ENCODE measurements at places on chromosomes 6 and 20. TPM values are rescaled to one million over a fixed set of nuclear protein-coding genes. Genes with fewer than 3 reads are reported as not detected.
A peak's percentile ranks its signal among the peaks of the same experiment; 100 is the strongest.

The SYTL3 gene
- 6.4 TPM for total RNA-seq

The SLC22A7 gene
- not detected for total RNA-seq

The CALHM6 gene
- 3.3 TPM for total RNA-seq

The NRM gene
- not detected for total RNA-seq

The SOX18 gene
- 5.1 TPM for total RNA-seq

The TNNC2 gene
- not detected for total RNA-seq

The NHLRC1 gene
- total RNA-seq, result not detected

The PRDM13 gene
- not detected for total RNA-seq

GRCh38 chr6:143370812-143371370 is 79.6 kb downstream of the ADAT2 start:
- H3K4me3 ChIP-seq, result no peak overlapping the region
- H3K4me1 ChIP-seq, result no peaks in the 10 kb centered on the region
- no peak for DNase-seq
- H3K27me3 ChIP-seq, result no peaks in the 10 kb centered on the region
- H3K27ac ChIP-seq, result no peak overlapping the region

GRCh38 chr6:155493026-155493693 is 37.5 kb upstream of the NOX3 start:
- no peaks in the 10 kb centered on the region for H3K36me3 ChIP-seq
- H3K4me1 ChIP-seq, result no peaks in the 10 kb centered on the region
- DNase-seq, result no peak
- no peaks in the 10 kb centered on the region for H3K27me3 ChIP-seq
- peak overlapping the region; percentile 63 for H3K27ac ChIP-seq
- H3K4me3 ChIP-seq, result no peak overlapping the region

- no peaks in the 10 kb centered on the region for H3K36me3 ChIP-seq
- peak overlapping the region; percentile 88 for H3K27ac ChIP-seq
- no peak overlapping the region for H3K4me3 ChIP-seq
- DNase-seq, result no peak
- peaks cover 35% of the 10 kb centered on the region for H3K27me3 ChIP-seq
Observed at GRCh38 chr6:7545316-7546019, 4.0 kb downstream of the DSP start.

DNA sequence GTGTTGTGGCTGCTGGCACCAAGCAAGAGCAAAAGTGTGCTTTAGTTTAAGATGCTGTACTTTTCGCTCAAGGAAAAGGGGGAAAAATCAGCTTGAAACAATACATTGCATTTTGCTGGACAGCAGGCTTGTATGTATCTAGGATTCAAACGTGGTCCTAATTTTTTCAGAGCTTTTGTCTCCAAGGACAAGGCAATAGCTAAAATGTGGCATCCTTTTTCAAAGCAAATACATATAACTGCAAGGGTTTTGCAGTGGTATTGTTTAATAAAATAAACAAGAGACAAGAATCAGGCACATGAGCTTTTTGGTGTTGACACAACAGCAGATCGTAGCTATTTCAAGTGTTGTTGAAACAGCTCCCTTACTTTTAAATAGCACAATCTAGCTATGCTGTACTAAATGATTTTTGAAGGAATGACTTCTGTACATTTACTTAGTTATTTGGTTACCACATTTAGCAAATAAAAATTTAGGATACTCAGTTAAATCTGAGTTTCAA is 137.0 kb upstream of the HEY2 start:
- H3K27ac ChIP-seq, result no peak overlapping the region
- no peaks in the 10 kb centered on the region for H3K27me3 ChIP-seq
- no peak for DNase-seq
- no peaks in the 10 kb centered on the region for H3K36me3 ChIP-seq
- H3K4me1 ChIP-seq, result no peaks in the 10 kb centered on the region
- no peak overlapping the region for H3K4me3 ChIP-seq

DNA sequence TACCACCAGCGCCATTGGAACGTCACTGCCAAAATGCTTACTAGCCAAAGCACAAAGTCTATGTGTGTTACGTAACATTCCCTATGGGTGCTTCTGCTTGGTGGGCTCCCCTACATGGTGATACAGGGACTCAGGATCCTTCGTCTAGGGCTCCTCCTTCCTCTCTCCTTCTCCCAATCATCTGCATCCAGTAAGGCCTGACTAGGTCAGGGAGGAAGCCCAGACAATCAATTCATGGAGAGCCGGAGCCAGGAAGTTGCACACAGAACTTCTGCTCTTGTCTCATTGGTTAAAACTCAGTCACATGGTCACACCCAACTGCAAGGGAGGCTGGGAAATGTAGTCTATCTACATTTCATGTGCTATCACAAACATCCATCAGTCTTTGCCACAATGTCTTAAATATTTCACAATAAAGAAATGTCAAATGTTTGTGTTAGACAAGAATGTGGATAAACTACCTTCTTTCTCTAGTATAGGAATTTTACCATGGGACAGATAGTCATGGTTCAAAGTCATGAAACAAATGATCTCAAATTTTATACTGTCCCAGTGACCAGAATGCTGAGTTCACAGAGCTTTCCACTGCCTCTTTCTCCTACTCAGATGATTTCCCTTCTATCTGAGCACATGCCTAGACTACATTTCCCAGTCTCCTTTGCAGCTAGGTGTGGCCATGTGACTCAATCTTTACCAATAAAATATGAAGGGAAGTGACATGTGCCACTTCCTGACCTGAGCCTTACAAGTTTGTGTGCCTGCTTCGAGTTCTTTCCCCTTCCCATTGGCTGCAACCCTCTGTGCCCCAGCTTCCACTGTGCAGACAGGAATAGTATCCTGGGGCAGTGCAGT is 9.3 kb upstream of the KCNK15 start:
- peak; percentile 44 for DNase-seq
- H3K36me3 ChIP-seq, result no peaks in the 10 kb centered on the region
- no peaks in the 10 kb centered on the region for H3K27me3 ChIP-seq
- no peak overlapping the region for H3K4me3 ChIP-seq

- H3K4me1 ChIP-seq, result no peaks in the 10 kb centered on the region
- DNase-seq, result no peak
- H3K4me3 ChIP-seq, result no peak overlapping the region
- H3K27ac ChIP-seq, result no peak overlapping the region
- H3K27me3 ChIP-seq, result no peaks in the 10 kb centered on the region
Observed at GRCh38 chr6:124066946-124067552, 263.4 kb downstream of the NKAIN2 start.

- peak overlapping the region; percentile 11 for H3K27ac ChIP-seq
- H3K4me1 ChIP-seq, result peaks cover 17% of the 10 kb centered on the region
- H3K4me3 ChIP-seq, result no peak overlapping the region
- H3K27me3 ChIP-seq, result no peaks in the 10 kb centered on the region
Observed at GRCh38 chr6:6661684-6662083, 73.2 kb downstream of the LY86 start.

DNA sequence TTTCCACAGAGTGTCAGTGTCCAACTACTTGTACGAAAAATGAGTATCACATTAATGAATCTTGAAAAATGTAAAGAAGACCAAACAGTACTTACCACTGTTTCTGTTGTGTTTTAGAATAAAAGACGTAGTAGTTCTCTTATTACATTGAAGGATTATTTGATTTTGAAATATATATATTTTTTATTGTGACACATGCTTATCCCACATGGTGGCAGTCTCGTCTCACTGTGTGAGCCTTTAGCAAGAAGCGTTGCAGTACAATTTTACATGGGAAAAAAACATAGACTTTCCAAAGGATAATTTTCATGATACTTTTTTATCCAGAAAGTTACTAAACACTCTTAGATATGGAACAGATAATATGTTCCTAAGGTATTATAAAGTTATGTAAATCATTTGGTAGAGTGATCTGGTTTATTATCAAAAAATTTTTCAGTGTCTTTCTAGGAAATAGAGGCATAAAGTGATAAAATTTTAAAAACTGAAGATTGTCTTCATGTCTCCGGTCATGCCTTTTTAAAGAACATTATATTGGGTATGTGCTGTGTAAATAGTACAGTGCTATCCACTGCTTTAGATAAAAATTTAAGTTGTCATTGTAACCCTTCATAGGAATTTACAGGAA is 117.5 kb upstream of the SAMD5 start:
- no peaks in the 10 kb centered on the region for H3K27me3 ChIP-seq
- no peak overlapping the region for H3K4me3 ChIP-seq
- H3K27ac ChIP-seq, result no peak overlapping the region
- no peak for DNase-seq
- no peaks in the 10 kb centered on the region for H3K4me1 ChIP-seq
- H3K36me3 ChIP-seq, result no peaks in the 10 kb centered on the region

GRCh38 chr20:63081351-63081750 is 74.6 kb upstream of the BHLHE23 start:
- no peak for DNase-seq
- H3K27ac ChIP-seq, result no peak overlapping the region
- no peak overlapping the region for H3K4me3 ChIP-seq
- H3K36me3 ChIP-seq, result no peaks in the 10 kb centered on the region
- peaks cover 45% of the 10 kb centered on the region for H3K27me3 ChIP-seq
- H3K4me1 ChIP-seq, result no peaks in the 10 kb centered on the region

DNA sequence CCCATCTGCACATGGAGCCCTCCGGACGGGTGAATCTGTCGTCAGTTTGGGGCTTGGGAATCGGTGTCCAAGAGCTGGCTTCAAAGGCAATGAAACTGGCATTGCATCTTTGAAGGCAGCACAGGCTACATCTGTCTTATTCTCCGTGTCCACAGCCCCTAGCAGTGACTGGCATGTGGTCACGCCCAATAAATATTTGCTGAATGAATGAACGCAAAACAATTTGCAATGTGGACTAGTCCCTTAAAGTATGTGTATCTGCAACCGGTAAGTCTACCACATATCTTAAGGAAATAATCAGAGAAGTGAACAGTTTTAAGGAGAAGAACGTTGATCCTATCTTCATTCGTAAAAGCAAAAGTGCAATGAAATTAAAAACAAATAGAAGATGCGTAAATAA is 8.0 kb upstream of the PMEPA1 start:
- H3K4me3 ChIP-seq, result no peak overlapping the region
- no peaks in the 10 kb centered on the region for H3K36me3 ChIP-seq
- H3K27me3 ChIP-seq, result no peaks in the 10 kb centered on the region
- no peaks in the 10 kb centered on the region for H3K4me1 ChIP-seq
- DNase-seq, result no peak
- no peak overlapping the region for H3K27ac ChIP-seq

DNA sequence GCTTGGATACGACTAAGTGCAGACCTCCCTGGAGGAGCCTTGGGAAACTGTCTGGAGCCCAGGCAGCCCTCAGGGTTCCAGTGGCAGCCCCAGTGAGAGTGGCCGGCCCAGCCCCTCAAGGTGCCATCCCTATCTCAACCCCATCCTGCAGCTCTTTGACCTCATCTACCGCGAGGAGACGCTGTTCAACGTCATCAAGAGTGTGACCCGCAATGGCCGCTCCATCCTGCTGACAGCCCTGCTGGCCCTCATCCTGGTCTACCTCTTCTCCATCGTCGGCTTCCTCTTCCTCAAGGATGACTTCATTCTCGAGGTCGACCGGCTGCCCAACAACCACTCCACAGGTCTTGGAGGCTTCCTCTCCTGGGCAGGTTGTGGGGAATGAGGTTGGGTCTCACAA is 20.7 kb downstream of the UQCC2 start:
- H3K4me1 ChIP-seq, result no peaks in the 10 kb centered on the region
- H3K27me3 ChIP-seq, result no peaks in the 10 kb centered on the region
- no peak overlapping the region for H3K4me3 ChIP-seq
- no peak overlapping the region for H3K27ac ChIP-seq

- H3K4me1 ChIP-seq, result no peaks in the 10 kb centered on the region
- no peak for DNase-seq
- no peak overlapping the region for H3K4me3 ChIP-seq
- H3K27ac ChIP-seq, result no peak overlapping the region
Observed at GRCh38 chr20:52446421-52447224, 255.0 kb upstream of the ZFP64 start.

GRCh38 chr6:150322466-150322871 is 46.3 kb upstream of the IYD start:
- no peak overlapping the region for H3K4me3 ChIP-seq
- no peaks in the 10 kb centered on the region for H3K4me1 ChIP-seq
- H3K27ac ChIP-seq, result no peak overlapping the region
- no peaks in the 10 kb centered on the region for H3K36me3 ChIP-seq
- no peaks in the 10 kb centered on the region for H3K27me3 ChIP-seq

DNA sequence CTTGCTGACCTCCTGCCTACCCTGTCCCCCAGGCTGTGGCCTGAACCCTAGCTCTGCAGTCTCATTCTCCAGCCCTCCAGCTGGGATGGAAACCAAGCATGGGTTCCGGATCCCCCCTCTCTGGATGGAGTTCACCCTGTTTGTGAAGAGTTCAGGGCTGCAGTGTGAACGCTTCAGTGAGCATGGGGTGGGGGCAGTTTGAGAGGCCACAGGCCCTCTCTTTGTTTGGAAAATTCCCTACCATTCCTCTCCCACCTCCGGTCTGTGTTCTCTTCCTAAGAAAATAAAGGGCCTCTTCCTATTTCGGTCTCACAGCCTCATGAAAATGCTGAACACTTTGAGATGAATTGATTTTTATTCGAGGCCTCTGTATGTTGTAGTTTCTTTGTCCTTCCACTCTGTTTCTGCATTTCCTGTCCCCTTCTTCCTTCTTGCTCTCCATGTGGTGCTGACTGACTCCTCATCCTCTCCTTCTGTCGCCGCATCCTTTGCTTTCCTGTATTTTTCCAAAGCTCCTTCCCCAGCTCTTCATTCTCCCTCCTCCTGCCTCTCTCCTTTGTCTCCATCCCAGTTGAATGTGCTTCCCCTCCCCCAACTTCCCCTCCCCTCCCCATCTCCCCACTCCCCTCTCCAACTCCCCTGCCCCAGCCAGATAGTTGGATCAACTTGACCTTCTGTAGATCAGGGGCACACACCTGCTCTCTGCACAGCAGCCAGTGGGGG is 2.4 kb upstream of the KCNK5 start:
- peaks cover 12% of the 10 kb centered on the region for H3K27me3 ChIP-seq
- no peak overlapping the region for H3K27ac ChIP-seq
- H3K36me3 ChIP-seq, result no peaks in the 10 kb centered on the region
- H3K4me1 ChIP-seq, result peaks cover 24% of the 10 kb centered on the region
- DNase-seq, result no peak
- no peak overlapping the region for H3K4me3 ChIP-seq

DNA sequence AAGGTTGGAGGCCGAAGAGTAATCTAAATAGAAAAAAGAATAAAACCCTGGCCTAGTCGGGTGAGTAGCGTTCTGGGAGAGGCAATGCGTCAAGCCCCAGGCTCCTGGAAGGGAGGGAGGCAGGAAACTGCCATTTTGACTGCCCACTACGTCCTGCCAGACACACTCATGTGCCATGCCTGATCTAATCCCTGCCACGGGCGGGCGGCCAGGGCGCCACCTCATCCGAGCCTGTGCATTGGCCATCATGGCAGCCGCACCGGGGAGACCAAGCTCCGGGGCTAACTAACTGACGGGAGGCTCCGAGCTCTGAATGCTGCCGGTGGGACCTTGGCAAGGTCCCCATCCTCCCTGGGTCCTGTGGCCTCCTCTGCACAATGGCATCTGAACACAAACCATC is 68.8 kb downstream of the INSM1 start:
- no peak overlapping the region for H3K27ac ChIP-seq
- no peaks in the 10 kb centered on the region for H3K36me3 ChIP-seq
- no peak for DNase-seq
- H3K4me3 ChIP-seq, result no peak overlapping the region
- no peaks in the 10 kb centered on the region for H3K27me3 ChIP-seq
